ENCODE measurements at places on chromosomes 7 and 10.

GRCh38 chr7:102216573-102217314, 69.9 kb upstream of the SH2B2 start:
- DNase-seq = no peak

DNA sequence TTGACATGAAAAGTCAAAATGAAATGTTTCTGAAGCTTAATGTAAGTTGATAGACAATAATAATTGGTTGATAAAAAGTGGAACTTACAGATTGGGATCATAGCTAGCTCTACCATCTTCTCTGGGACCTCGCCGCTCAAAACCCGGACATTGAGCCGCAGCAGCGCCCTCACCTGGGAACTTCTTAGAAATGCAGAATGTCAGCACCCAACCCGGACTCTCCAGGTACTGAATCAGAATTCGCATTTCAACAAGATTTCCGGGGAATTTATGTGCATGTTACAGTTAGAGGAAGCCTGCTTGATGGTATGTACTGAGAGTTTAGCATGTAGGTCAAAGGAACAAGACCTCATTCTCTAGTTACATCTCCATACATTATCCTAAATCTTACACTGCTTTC, 36.7 kb upstream of the ABLIM1 start:
- no peak for DNase-seq

- DNase-seq = no peak
Measured at GRCh38 chr7:138204285-138204981, 128.2 kb downstream of the AKR1D1 start.

DNA sequence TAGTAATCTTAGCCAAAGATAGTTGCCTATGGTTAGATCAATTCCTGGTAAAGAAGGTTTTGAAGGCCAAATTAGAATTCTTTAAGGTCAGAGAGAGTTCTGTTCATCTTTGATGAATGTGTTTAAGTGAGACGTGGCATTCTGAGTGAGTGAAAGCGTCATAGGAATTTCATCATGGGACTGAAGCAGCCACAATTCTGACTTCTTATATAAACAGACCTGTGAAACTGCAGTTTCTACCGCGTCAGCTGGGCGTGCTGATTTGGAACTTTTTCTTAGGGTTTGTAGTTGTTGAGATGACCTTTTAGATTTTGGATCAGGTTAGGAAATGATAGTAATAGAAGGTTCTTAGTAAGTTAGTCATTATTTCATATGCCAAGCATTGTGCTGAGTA, 103.8 kb downstream of the CNNM2 start:
- DNase-seq = no peak

- no peak for DNase-seq
Measured at GRCh38 chr10:6576326-6576725, 3.8 kb downstream of the PRKCQ start.

DNA sequence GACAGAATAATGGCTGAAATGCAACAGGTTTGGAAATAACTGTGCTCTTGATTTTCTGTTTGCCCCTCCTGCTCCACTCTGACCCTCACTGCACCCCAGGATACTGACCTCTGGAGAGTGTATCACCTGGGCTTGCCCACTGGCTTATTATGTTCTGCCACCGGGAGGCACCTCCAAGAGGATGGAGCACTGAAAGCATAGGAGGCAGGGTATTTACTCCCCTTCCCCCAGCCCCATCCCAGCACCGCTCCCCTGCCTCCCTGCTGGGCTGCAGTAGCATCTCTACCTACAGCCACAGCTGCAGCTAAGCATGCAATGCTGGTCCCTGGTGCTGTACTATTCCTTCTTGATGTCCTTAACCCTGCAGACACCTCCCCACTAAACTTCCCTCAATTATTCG, 26.4 kb downstream of the RAB11FIP2 start:
- DNase-seq = no peak

DNA sequence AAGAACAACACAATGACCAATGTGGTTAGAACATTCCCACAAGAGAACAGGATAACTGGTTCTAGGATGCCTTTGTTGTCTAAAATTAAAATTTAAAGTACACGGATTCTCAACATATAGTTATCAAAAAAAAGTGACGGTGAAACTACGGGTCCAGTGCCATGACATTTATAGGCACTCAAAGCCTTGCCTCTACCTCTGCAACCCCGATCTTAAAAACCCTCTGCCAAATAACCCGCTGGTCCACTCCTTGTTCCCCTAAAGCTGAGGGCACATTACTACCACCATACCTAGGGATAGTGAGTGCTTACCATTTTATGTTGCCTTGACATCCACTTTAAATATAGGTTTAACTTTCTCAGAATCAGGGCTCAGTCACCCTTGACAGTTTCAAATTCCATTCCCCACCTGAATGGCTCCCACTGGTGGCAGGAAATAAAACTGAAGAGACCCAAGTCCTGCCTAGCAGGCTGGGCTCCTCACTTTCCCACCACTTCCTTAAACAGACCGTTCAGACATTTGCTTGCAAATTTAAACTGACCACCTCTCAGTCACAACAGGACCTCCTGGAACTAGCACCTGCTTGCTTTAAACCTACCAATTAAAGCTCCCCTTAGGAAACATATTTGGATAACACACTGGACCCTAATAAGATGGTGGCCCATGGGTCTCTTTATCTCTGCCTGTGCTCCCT, 169.9 kb upstream of the ASAH2 start:
- DNase-seq = no peak

- no peak for DNase-seq
Measured at GRCh38 chr7:106793015-106793975, 71.8 kb upstream of the PIK3CG start.

GRCh38 chr10:133072720-133073390, 14.9 kb upstream of the ADGRA1 start:
- no peak for DNase-seq

DNA sequence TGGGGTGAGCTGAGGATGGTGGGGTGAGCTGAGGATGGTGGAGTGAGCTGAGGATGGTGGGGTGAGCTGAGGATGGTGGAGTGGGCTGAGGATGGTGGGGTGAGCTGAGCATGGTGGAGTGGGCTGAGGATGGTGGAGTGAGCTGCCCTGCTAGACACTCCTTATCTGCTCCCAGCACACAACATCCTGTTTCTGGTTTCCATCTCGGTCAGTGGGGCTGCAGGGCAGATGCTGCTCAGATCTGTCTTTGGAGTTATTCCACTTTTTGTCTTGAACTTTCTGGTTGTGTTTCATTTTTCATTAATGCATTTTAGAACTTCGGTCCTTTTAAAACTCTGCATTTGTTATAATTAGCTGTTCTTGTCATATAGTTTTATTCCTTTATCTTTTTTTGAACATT, 67.9 kb upstream of the ANTXRL start:
- DNase-seq = no peak

GRCh38 chr10:118564652-118565051, 30.8 kb downstream of the PRLHR start:
- no peak for DNase-seq

DNA sequence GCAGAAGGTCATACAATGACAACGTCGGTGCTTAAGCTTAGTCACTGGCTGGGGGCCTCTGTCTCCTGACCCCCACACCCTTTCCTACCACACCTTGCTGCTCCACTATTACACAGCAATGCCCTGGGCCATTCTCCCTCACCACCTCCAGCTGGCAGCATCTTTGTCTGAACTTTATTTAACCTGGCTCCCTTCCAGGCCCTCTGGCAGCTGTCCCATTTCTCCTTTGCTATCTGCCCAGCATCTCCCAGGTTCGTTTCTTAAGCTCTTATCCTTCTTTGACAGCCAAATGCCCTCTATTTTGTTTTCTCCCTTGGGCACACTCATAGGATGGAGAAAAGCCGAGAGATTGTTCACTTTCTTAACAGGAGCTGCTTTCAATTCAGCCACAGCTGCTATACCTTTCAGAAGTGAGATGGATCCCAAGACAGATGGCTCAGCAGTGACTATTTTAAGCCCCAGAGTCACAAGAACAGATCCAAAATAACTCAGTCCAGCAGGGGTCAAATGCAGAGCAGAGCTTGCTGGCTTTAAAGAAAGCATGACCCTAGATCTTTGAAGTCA, 1277.1 kb upstream of the AUTS2 start:
- DNase-seq = no peak

DNA sequence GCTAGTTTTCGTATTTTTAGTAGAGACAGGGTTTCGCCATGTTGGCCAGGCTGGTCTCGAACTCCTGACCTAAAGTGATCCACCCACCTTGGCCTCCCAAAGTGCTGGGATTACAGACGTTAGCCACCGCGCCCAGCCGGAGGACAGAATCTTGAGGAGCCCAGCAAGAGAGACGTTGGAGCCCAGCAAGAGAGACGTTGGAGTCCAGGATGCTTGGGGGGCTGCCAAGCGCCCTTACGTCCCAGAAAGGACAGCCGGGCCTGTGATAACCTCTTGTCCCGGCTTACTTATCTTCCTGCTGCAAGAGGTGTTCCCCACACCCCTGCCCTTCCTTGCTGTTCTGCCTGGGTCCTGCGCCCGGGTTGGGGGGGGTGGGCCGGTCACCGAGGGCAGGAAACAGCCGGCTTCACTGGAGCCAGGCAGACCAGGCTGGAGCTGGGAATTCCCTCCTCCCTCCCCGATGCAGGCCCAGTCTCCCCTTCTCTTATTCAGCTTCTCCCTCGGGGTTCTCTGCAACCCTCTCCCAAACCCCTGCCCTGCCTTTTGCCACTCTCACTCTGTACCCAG, 1.9 kb upstream of the EPHB4 start:
- DNase-seq = no peak

GRCh38 chr7:74355091-74355490, 65.9 kb downstream of the CLIP2 start:
- no peak for DNase-seq

DNA sequence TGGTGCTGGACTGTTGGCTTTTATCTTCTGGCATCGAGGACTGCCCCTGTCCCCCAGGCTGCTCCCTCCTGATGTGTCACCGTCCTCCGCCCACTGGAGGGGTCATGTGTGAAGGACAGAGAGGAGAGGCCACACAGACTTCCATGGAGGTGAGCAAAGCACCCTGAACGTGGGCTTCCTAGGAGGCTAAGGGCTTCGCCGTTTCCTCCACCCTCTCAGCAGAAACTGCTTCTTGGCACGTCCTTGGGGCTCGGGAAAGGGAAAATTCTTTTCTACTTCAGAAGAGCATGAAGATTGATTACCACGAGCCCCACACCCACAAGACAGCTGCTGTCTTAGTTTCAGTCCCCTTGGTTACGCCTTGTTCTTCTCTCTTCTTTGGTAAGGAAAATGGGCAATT, 218.2 kb downstream of the CCDC3 start:
- DNase-seq = no peak

GRCh38 chr7:14303536-14303935, 314.1 kb upstream of the ETV1 start:
- no peak for DNase-seq

GRCh38 chr10:21531164-21531563, 2.9 kb upstream of the MLLT10 start:
- DNase-seq = no peak

DNA sequence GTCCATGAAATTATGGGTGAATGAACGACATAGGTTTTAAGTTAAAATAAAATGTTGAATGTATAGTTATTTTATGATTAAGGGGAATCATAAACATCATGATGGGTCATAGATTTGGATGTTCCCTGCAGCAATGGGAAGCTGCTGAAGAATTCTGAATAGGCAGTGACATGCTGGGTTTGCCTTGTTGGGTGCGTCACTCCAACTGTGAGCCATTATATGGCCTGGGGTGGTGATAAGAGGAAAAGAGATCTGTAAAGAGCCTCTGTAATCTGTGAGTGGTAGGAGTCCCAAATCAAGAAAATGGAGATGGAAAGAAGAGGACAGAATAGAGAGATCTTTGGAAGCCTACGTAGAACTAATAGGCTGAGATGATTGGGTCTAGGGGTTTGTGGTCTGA, 58.1 kb upstream of the GPR26 start:
- DNase-seq = no peak

- no peak for DNase-seq
Measured at GRCh38 chr10:51743146-51743545, 43.8 kb upstream of the CSTF2T start.

DNA sequence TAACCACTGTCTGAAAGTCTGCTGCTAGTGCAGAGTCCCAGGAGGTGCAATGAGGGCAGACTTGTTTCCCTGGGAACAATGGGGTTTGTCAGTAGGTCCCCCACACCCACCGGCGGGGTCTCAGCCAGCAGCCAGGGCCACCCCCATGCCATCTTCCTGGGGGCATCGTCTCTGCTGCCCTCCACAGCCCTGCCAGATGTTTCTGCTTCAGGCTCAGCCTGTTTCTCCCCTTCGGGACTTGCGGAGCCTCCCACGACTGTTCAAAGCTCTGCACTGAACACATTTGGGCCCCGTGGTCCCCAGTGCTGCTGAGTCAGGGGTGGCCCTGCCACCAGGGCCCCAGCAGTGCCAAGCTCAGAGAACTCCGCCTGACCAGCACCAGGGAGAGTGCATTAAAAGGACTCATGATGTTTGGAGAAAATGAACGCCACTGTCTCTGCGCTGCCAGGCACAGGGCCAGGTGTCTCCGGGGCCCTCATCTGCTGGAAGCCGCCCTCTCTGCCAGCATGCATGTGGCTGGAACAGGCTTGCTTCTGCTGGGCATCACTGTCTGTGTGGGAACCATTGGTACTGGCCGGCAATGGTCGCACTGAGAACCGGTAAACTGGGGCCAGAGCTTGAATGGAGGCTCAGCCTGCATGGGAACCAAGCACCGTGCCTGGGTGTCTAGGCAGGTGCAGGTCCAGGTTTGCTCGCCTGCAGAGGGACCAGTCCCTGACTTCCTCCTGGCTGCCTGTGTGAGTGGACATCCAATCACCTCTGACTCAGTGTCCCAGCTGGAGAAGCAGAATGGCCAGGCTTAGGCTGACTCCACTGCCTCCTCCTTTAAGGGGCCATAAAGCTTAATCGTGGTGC, 345.1 kb downstream of the GLRX3 start:
- DNase-seq = no peak

DNA sequence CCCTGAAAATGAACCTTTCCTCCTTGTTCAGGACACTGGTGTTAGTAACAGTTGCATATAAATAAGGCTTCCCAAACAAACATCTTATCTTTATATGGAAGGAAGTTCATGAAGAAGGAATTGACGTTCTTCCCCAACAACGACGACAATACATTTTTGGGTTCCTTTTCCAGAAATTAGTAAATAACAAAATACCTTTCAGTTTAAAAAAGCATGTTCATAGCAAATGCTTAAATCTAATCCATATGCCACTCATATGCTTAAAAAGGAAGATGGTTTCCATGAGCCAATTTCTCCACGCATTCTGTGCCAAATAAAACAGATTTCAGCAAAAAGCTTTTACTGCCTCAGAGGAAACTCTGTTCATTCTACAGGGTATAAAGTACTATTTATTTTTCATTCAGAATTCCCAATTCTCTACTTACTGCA, 182.6 kb downstream of the COBL start:
- no peak for DNase-seq

DNA sequence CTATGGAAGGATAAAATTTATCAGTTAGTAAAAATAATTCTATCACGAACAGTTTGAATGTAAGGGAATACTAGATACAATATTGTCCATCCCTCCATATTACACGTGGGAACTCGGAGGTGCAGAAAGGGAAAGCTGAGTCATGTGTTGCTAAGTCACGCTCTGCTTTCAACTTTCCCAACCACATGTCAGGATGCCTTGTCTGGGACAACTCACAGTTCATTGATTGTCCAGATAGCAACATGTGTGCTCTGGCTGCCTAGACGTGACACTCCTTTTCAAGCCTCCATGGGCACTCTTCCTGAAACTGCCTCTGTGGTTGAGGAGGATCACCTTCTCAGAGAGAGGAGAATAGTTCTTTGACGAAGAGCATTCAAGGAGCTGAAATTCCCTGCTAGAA, 808.1 kb downstream of the GRID1 start:
- no peak for DNase-seq

Measured in stimulated activated CD8-positive, alpha-beta memory T cell treated with anti-CD3 and anti-CD28 coated beads, Interleukin-2, amount 100 ng/mL, for 48 hours (primary cell).